ENCODE measurements at places on chromosomes 3 and 15.

GRCh38 chr3:30492322-30493192, 113.8 kb upstream of the TGFBR2 start:
- no peak for DNase-seq

GRCh38 chr3:123285066-123285465, 83.3 kb downstream of the SEC22A start:
- no peak for DNase-seq

- no peak for DNase-seq
Observed at GRCh38 chr15:26615188-26615926, 157.5 kb downstream of the GABRB3 start.

GRCh38 chr15:35925275-35926006, 379.5 kb upstream of the DPH6 start:
- no peak for DNase-seq

- no peak for DNase-seq
Observed at GRCh38 chr15:72859757-72860145, 76.2 kb upstream of the ADPGK start.

DNA sequence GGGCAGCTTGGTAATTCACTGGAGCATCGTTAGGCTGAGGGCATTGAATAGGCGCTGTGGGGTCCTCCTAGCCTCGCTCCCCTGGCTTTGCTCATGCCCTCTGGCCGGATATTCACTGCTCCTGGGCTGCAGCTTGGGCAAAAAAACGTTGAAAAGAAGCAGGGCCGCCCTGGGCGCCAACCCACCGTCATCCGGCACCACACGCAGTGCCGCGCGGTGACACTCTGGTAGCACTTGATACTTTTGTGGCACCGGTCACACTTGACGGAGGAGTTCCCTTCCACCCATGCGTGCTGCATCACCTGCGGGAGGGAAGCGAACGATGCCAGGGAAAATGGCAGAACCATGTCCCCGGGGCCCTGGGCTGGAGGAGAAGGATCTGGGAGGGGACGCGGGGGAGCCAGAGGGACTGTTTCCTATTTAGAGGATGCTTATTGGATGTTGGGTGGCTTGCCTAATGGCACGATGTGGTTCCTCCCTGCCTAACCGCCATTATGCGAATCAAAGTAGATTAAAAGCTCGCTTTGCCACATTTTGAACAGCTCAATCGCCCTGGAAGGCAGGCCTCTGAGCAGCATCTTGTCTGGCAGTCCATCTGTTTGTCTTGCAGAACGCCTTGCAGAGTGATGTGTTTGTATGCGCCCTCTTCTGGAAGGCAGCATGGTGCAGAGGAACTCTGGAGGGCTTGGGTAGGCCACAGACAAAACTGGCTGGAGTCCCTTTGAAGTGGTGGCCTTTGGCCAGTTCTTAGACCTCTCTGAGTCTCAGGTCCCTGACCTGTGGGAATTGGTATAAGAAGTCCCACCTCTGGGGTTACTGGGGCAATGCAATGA, 93.2 kb downstream of the DGKG start:
- no peak for DNase-seq

- DNase-seq = no peak
Observed at GRCh38 chr15:42133886-42134502, 22.4 kb downstream of the PLA2G4F start.

DNA sequence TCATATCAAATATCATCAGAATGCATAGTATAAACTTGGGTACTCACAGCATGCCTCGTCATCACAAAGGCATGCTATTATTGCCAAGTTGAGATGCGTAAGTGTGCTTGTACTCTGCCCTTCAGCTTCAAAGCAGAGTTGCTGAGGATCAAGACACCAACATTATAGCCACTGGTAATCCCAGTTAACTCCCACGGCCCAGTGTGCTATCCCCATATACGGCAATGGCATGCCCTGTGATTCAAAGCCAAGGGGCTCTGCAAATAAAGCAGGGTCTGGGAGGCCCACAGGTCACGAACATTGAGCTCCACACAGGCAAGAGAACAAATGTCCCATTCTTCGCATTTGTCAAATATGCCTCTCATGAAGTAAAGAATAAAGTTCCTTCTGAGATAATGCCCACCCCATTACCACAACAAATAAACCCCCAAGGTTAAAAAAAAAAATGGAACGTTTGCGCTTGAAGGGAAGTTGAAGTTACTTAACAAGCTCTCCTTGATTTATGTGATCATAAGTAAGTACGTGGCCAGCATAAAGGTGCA, 298.1 kb upstream of the NECTIN3 start:
- no peak for DNase-seq

DNA sequence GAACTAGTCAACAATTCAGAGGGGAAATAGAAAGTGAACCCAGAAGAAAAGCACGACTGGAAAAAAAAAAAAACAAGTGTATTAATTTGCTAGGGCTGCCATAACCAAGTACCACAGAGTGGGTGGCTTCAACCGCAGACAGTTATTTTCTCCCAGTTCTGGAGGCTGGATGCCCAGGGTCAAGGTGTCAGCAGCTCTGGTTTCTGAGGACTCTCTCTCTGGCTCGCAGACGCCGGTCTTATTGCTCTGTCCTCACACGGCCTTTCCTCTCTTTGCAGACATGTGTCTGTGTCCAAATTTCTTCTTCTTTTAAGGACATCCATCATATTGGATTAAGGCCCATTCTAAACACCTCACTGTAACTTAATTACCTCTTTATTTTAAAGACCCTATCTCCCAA, 291.8 kb downstream of the XXYLT1 start:
- no peak for DNase-seq

DNA sequence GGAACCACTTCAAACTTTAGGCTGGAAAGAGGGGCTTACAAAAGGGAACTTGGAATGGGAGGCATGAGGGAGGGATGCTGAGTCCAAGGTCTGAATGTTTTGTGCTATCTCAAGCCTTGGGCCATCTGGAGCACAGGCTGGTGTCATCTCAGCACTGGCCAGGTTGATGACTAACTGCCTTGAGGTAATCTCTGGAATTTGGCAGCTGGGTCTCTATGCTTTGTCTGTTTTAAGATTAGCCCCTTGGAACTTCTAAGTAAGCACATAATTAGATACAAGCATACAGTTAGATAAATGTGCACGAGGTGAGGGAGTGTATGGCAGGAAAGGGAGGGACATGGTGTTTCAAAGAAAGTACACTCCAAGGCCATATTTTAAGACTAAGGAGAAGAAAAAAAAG, 252.4 kb upstream of the CCDC54 start:
- no peak for DNase-seq

DNA sequence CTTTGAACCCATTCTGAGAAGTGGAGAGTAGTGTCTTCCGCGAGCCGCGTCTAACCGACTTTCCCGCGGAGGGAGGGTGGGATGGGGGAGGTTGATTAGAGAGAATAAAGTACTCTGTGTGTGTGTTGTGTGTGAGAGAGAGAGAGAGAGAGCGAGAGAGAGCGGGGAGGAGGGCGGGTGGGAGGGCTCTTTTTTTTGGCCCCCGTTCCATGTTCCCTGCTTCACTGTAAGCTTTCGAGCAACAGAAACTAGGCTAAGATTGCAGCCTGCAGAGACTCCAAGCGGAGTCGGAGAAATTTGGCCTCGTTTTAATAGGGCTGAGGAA, 1.6 kb upstream of the MEIS2 start:
- DNase-seq = peak; percentile 78

- DNase-seq = no peak
Observed at GRCh38 chr3:110686701-110687100, 384.9 kb upstream of the NECTIN3 start.

DNA sequence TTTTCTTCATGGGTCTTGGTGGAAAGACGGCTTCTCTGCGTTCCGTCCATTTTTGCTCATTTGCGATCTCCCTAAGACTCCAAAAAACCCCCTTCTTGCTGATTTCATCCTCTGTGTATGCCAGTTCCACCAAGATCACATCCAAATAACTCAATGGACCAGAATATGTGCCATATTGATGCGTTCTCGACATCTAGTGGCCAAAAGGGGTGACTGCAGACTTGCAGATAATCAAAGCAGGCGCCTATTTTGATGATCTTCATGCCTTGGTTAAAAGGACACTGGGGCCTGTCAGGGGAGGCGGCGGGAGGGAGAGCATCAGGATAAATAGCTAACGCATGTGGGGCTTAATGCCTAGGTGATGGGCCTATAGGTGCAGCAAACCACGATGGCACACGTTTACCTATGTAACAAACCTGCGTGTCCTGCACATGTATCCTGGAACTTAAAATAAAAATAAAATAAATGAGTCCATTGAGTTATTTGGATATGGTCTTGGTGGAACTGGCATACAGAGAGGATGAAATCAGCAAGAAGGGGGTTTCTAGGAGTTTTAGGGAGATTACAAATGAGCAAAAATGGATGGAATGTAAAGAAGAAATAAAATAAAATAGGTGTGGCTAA, 104.2 kb upstream of the RAD18 start:
- DNase-seq = peak; percentile 57

DNA sequence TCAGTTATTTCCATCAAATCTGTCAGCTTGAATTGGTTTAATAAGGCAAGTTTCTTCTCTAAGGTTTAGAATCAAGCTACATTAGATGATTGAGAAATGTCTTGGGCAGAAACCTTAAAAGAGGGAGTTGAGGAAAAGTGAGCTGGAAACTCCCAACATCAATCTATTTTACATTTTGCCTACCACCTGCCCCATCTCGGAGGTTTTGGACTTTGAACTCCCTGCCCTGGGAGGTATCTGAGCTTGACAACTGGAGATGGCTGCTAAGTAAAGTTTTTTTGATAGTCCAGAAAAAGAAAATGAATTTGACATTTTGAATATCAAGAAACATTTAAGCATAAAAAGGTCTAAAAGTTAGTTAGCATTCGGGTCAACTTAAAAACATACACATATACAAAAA, 234.2 kb downstream of the NFKBIZ start:
- DNase-seq = no peak

GRCh38 chr3:70261283-70261682, 51.2 kb downstream of the MDFIC2 start:
- no peak for DNase-seq

All from uterus (tissue), 4 donors.